NCI-H1436 treated with DMSO at 0.1 percent for 48 hours (cell line): ENCODE measurements at places on chromosomes 3 and 15.

GRCh38 chr3:30554317-30554690 is 52.1 kb upstream of the TGFBR2 start:
- no peak for DNase-seq

GRCh38 chr15:37037071-37037655 is 63.2 kb downstream of the MEIS2 start:
- no peak for DNase-seq

GRCh38 chr3:87996882-87997281 is 61.9 kb downstream of the CGGBP1 start:
- DNase-seq: no peak

- no peak for DNase-seq
Measured at GRCh38 chr15:40029979-40030893, 8.7 kb downstream of the SRP14 start.
